Activated naive CD4-positive, alpha-beta T cell treated with anti-CD3 and anti-CD28 coated beads, Interleukin-2, amount 50 U/mL, for 72 hours (primary cell): ENCODE measurements at places on chromosomes 12 and 14. TPM values are rescaled to one million over a fixed set of nuclear protein-coding genes. Genes with fewer than 3 reads are reported as not detected.

DNA sequence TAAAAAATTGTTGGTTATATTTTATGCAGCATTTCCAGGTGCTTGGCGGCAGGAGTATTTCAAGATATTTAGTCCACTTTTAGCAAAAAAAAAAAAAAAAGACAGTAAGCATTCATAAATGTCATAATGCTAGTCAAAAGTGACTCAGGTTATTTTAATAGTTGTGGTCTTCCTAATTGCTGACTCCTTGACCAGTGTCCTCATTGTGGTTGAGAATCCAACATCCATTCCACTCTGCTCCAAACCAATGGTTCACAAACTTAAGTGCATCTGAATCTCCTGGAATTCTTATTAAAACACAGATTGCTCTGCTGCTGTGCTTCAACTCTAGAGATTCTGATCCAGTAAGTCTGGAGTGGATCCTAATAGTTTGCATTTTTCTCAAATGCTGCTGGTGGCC is 71.4 kb downstream of the AKAP6 start:
- no peak for DNase-seq

Gene ZFHX2
- total RNA-seq = 1.1 TPM

DNA sequence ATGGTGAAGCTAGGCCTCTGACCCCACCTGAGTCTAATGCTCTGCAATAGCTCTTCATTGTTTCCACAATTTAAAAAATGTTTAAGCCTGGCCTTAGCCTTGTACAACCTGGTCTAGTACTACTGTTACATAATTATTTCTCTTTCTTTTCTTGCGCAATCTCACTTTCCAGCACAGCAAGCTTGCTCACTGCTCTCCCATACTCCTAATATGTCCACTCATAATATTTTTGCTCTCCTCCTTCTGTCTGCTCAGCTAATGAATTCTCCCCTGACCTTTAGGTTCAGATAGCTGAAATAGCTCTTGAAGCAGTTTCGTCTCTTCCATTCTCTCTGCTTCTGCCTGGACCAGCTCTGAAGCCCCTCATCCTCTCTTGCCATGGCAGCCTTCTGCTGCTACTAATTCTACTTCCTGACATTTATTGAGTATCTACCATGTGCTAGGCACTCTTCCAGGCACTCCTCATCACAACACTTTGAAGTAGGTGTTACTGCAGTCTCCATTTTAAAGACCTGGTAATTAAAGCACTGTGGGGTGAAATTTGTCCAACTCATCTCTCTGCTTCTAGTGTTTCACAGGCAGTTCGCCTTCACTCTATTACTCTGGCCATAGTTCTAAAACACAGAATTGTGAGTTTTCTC is 2.8 kb upstream of the SLC48A1 start:
- DNase-seq = no peak

Gene RPGRIP1
- not detected for total RNA-seq

DNA sequence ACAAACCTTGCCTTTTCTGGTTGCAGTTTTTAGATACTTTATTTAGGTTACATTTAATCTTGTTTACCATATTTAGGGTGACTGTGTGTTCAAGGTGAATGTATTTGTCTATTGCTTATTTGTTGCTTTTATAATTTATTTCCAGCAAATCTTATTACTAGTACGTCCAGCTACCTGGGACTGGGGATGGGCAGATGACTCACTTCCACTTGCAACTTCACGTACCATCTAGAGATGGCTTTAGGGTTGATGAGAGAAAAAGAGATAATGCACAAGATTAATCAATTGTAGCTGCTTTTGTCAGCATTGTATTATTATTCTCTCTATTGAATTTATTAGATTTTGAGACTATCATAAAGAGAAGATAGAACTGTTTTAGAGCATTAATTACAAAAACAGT is 5.1 kb downstream of the MIPOL1 start:
- DNase-seq = no peak

- peak; percentile 23 for DNase-seq
Measured at GRCh38 chr12:101670007-101670671, 27.3 kb upstream of the CHPT1 start.

DNA sequence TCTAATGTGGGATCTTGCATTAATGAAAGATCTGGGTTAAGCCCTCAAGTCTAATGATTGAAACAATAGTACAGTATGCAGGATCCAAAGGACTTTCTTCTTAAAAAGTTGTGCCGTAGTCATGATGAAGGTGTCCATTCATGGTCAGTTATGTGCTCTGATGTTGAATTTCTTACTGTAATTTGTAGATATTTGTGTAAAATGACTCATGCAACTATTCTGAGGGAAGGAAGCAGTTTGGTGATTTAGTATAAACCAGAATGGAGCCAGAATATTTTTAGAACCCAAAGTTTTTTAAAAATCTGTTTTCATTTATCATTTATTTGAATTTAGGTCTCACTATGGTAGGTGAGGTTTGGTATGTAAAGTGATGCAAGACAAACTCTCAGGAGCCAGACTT is 151.2 kb downstream of the AKAP6 start:
- DNase-seq = no peak

DNA sequence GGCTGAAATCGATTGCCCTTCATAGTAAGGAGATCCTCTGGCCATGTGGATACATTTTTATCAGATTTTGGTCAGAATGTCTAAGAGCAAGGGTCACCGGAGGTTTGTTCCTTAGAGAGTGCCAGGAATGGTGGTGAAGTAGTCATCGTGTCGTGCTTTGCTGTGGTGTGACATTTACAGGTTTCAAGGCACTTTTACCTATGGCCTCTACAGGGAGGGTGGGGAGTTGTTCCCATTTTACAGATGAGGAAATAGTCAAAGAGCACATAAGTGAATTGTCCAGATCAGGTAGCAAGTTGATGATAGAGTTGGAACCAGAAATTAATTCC is 57.2 kb downstream of the WDR20 start:
- no peak for DNase-seq

GRCh38 chr12:43957732-43958372 is 122.0 kb downstream of the TMEM117 start:
- DNase-seq = peak; percentile 4

- DNase-seq = no peak
Measured at GRCh38 chr14:90545966-90546751, 149.3 kb downstream of the CALM1 start.

DNA sequence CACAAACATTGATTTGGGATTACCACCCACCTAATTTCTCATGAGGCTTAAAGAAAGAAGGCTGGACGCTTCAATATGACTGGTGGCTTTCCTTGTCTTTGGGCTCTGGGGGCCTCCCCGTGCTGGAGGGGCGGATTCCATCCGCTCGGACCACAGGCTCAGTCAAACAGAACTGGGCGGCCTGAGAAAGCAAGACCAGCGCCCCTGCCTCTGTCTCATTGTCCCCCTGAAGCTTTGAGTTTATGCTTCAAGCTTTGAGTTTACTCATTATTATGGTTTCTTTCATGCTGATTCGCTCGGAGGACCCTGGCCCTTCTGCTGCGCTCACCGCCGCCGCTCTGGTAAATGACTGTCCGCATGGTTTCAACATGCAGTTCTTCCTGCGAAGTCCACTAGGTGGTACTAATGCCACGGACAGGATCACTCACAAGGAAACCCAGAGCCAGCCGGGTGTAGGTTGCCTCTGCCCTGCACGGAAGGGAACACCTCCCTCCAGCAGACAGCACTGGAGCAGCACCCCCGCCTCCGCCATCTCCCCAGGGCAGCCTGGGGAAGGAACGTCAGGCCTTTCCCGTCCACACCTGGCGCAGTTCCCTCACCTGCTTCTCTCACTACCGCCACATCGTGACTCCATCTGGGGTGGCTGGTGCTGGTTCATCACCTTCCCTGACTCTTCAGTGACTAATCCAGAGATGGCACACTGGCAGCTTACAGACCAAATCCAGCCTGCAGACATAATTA is 13.2 kb upstream of the TIGAR start:
- no peak for DNase-seq

Gene TRMT61A
- total RNA-seq = 5.6 TPM

DNA sequence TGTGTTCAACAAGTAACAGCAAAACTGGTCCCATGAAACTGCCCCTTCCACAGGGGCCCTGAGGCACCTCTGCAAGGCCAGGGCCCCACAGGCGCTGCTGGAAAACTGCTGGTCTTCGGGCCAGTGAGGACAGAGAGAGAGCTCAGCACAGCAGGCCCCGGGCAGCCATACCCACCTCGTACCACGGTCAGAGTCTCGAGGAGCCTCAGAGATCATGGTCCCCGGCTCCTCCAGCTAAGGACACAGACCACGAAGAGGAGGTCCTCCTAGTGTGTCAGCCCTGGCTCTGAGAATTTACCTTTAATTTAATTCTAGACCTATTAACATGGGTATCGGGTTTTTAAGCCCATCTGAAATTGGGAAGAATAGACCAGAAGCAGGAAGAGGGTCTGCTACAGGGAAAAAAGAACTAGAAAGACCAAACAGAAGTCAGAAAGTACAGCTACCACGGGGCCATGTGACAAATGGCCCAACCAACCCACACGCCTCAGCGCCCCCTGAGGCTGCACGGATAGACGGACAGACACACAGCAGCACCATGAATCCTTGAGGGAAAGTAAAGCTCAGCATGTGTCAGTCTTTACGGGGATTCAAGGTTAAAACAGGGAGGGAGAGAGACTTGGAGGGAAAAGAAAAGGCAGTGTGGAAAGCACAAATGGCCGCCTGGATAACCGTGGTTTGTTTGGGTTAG is 22.9 kb downstream of the ANKRD9 start:
- DNase-seq = no peak

Gene KRT82
- not detected for total RNA-seq

DNA sequence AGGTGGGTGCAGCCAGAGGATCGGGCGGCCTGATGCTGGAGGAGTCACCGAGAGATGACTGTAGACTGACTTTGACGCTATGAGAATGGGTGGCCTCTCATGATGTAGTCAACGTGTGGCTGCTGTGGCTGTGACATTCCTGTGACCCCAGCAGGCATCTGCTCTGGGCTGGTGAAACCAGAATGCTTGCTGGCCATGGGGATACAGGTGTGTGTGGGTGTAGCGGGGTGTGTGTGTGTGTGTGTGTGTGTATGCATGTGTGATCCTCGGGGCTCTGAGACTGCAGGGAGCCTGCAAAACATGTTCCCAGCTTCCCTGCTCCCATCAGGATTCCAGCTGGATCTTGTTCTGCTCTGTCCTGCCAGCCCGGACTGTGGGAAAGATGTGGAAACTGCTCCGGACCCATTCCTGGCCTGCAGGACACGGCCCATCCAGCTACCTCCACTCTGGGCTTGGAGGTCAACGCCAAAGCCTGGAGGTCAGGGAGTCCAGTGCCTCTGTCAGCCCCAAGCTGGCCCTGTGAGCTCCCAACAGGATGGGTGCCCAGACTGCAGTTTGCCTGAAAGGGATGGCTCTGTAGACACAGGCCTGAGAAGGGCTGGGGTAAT is 18.8 kb upstream of the HHIPL1 start:
- no peak for DNase-seq

DNA sequence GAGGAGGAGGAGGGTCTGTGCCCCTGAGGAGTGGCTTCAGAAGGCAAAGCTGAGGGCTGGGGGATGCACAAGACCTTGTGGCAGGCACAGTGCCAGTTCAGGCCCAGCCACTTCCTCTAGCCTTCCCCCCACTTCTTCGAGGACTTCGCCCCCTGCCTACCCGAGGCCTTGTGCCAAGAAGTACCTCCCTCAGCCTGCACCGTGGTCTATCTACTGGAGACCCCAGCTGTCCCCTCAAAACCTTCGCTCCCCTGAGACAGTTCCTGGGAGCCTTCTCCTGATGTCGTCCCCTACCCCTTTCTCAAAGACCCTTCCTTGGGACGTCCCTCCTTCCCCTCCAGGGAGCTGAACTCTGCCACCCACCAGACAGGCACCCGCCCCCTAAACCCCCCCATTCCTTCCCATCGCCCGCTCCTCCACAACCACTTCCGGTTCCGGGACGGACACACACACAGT is 604 bp downstream of the ZNF384 start:
- no peak for DNase-seq
